Activated T-helper 17 cell treated with anti-CD3 and anti-CD28 coated beads, Interleukin-2, amount 50 U/mL, for 72 hours (primary cell): ENCODE measurements at places on chromosomes 7 and 10. TPM values are rescaled to one million over a fixed set of nuclear protein-coding genes. Genes with fewer than 3 reads are reported as not detected.
A peak's percentile ranks its signal among the peaks of the same experiment; 100 is the strongest.

Gene ADCYAP1R1
- not detected for total RNA-seq

Gene OR13A1
- total RNA-seq, result not detected

Gene TRIL
- not detected for total RNA-seq

Gene AFAP1L2
- 1.1 TPM for total RNA-seq

Gene DGKB
- not detected for total RNA-seq

Gene GPR26
- not detected for total RNA-seq

Gene SLC35G1
- 6.6 TPM for total RNA-seq

Gene PEX1
- total RNA-seq, result 10.9 TPM

Gene SOSTDC1
- not detected for total RNA-seq

Gene OR2A5
- total RNA-seq, result not detected

Gene DAGLB
- total RNA-seq, result 15.0 TPM

Gene SFR1
- total RNA-seq, result 14.3 TPM

Gene SLC39A12
- not detected for total RNA-seq

DNA sequence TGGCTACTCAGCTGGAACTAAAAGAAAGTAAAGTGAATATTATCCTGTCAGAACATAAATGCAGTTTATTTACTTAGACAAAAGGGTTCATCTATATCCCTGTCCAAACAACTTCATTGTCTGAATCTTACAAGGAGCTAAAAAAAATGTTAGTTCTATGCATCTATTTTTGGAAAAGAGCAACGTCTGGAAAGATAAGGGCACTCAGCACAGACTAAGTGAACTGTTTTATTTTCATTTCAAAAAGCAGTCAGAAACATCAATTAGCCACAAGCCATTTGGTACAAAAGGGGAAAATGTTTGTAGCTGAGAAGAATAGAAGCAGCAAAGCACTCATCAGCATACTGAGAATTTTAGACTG is 245.5 kb downstream of the FOXP2 start:
- no peak for ATAC-seq

- ATAC-seq, result no peak
These were observed 23.6 kb downstream of the TSPAN15 start for GRCh38 chr10:69474742-69475432.

GRCh38 chr7:151993977-151994676 is 31.3 kb upstream of the GALNT11 start:
- ATAC-seq, result peak; percentile 90

DNA sequence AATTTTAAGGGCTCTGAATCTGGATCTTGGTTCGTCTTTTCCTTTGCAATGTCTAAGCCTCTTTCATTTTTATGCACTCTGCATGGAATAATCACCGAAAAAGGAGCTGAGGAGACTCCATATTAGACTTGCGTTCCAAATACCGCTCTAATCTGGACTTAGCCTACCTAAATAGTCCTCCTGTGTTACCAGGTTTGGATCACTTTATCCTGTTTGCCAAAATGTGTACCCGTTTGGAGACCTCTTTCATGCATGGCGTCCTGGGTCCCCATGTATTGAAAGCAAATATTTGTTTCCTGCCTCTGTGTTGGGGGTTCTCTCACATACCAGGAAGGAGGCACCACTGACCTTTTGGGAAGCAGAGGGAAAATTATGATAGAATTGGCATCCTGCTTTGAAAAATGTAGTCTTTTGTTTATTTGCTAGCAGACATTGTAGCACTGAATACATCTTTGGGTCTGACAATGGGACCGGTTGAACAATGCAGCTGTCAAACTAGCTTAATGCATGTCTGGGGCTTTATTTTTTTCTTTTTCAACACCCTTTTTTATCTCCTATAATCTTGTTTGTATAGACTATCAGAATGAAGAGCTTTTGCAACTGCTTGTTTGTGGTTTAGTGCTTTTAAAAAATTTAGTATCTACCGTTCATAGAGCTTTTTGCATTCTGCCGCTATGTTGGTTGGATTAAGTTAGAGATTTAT is 11.8 kb upstream of the CELF2 start:
- no peak for ATAC-seq

DNA sequence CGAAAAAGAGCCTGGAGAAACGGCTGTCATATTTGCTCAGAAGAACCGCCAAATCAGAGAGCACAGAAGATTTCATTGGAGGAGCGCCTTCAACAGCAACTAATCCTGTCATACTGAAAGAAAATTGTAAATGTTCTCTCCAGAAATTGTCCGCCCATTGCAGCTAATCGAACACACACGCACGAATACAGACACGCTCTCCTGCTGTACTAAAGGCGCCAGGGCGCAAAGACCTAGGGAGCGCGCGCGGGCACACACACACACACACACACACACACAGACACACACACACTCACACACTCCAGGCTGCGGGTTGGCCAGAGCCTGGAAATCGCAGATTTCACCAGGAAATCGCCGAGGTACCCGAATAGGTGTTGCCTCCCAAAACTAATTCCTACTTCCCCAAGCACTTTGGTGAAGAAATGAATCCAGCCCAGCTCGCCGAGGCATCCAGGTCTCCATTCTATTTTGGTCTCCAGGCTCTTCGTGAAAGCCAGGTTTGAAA is at the start of gene CHRM2:
TSS of gene CHRM2 (plus strand) at position 157 of the 505 bp plus-strand sequence. CDS start 146,214 bp downstream, outside the sequence.
- ATAC-seq, result no peak

- no peak for ATAC-seq
These were observed 39.0 kb downstream of the SCIN start for GRCh38 chr7:12609561-12609960.

DNA sequence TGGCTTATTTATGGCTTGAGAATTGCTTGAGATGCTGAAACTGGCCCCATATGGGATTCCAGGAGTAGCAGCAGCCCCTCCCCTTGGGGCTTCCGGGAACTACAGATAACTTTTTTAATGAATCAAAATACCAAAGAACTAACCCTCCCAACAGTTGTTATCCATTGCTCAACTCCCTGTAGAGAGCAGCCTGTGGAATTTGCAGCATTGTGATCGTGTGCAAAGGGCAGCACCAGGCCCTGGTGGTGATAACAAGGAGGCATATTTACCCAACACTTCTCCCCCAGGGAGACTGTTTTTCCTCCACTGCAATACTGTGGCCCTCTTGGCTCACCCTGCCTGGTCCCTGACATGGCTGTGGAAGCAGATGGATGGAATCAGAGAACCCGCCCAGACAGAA is 196.2 kb downstream of the PLXNA4 start:
- no peak for ATAC-seq

DNA sequence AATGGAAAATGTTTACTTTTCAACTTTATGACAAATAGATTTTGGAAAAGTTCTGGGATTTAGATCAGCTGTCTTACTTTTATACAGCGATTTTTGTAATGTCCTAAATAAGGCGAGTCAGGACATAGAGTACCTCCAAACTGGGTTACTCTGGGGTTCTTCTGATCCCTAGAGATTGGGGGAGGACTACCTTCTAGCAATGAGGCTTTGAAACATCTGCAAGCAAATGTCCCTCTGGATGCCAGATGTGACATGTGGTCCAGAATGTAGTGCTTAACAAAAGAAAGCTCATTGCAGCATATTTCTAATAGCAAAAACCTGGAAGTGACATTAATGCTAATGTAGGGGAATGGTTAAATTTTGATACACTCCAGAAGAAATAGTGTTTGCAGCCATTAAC is 36.1 kb downstream of the ABRAXAS2 start:
- ATAC-seq, result no peak

GRCh38 chr10:98795467-98795866 is 348.7 kb upstream of the HPS1 start:
- no peak for ATAC-seq

GRCh38 chr7:30776971-30777370 is 5.8 kb downstream of the MINDY4 start:
- ATAC-seq, result no peak

GRCh38 chr7:42227541-42227935 is 9.5 kb downstream of the GLI3 start:
- ATAC-seq, result peak; percentile 63

DNA sequence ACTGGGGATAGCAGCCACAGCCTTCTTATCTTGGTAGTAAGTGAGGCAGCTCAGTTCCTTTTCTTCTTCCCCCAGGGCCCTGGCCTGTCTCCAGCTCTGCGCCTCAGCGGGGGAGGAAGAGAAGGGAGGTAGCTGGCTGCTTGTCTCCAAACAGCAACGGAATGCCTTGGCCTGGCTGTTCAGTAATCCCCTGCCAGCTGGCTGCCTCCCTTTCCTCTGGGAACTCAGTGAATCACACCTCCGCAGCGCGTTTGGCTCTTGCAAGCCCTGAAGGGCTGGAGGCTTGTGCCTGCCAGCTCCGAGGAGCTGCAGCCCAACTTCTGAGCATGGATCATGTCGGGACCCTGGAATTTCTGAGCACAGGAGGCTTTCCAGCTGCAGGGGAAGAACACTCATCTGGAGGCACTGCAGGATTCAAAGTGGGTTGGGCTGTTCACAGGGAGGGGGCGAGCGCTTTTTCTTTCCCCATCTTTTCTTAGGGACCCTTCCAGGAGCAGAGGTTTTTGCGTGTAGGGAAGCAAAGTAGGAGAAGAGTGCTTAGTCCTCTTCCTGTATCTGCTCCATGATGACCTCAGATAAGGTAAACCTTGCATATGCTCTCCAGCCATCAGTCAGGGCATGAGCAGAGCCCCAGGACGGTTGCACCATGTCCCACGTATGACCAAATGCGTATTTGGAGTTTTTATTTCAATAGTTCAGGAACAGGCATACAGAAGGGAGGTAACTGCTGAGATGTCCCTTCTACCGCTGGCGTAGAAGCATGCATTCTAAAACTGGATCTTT is 253.2 kb upstream of the INHBA start:
- ATAC-seq, result no peak

DNA sequence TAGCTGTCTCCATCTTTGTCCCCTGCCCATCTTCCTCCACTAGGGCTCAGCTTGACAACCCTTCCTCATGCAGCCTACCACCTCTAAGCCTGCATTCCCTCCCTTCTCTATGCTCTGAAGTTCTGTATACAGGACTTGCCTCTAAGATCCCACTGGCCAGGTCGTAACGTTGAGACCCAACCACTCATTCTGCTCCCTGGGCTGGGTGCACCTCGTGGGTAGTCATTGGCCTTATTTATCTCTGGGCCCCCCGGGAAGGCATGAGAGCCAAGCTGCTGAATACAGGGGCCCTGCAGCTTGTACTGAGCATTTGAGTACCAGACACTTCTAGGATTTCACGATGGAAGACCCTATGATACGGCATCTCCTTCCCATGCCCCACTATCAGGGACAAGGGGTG is 31.2 kb downstream of the MYL10 start:
- ATAC-seq, result no peak

DNA sequence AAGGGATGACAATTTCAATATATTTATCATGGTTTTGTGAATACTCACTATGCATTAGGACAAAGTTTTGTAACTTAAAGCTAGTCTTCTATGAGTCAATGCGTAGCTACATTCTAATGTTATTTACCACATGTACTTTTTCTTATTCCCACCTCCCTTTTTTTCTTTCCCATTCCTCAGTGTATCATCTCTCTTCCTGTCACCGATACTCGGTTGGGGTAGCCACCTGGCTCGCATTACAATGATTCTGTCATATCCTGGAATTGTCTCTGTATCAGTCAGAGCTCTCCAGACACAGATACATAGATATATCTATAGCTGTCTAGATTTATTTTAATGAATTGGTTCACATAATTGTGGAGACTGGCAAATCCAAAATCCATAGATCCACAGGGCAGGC is 9.8 kb upstream of the RALA start:
- no peak for ATAC-seq

- ATAC-seq, result no peak
These were observed 5.9 kb downstream of the PPP1R17 start for GRCh38 chr7:31692871-31693270.

- ATAC-seq, result peak; percentile 31
These were observed 29.0 kb downstream of the GSTO2 start for GRCh38 chr10:104297697-104298660.

- ATAC-seq, result peak; percentile 73
These were observed 143.2 kb upstream of the RET start for GRCh38 chr10:42933448-42934340.

DNA sequence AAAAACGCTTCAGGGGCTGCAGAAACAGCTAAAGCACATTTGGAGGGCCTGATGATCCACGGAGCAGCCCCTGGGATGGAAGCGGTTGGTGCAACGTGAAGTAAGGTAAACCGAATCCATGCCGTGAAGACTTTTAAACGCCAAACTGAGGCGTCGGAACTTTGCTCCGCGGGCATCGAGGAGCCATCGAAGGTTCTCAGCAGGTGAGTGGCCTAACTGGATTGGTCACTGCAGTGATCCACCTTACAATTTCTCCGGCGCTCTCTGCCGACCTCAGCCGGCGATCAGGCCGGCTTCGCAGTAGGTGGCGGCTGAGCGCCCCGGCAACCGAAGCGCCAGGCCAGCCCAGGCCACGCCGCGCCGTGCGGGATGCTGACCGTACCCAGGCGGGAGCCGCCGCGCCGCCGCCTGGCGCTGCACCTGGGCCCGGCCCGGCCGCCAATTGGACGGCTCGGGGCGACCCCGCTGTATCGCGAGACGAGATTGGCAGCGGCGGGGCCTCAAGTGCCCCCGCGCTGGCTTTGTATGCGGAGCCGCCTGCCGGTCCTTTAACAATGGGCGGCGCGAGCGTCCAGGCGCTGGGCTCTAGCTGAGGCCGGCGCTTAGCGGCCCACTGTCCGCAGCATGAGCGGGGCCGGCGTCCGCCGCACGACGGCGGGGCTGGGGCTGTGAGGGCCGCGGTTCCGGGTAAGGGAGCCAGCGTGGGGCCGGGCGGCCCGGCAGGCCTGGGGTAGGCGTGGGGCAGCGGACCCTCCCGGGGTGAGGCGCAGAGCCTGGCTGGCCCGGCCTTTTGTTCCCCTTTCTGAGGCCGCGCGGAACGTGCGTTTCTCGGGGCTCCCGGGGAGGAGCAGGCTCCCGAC is at the start of gene CCNJ:
TSS of gene CCNJ (plus strand) at position 551 of the 860 bp plus-strand sequence. CDS start 811 bp downstream, outside the sequence.
- peak; percentile 92 for ATAC-seq

- ATAC-seq, result no peak
These were observed 103.5 kb upstream of the FERD3L start for GRCh38 chr7:19248681-19249080.

GRCh38 chr7:106693677-106694353 is 32.9 kb upstream of the CCDC71L start:
- ATAC-seq, result peak; percentile 28

GRCh38 chr7:74220229-74220628 is 10.4 kb downstream of the LAT2 start:
- no peak for ATAC-seq

DNA sequence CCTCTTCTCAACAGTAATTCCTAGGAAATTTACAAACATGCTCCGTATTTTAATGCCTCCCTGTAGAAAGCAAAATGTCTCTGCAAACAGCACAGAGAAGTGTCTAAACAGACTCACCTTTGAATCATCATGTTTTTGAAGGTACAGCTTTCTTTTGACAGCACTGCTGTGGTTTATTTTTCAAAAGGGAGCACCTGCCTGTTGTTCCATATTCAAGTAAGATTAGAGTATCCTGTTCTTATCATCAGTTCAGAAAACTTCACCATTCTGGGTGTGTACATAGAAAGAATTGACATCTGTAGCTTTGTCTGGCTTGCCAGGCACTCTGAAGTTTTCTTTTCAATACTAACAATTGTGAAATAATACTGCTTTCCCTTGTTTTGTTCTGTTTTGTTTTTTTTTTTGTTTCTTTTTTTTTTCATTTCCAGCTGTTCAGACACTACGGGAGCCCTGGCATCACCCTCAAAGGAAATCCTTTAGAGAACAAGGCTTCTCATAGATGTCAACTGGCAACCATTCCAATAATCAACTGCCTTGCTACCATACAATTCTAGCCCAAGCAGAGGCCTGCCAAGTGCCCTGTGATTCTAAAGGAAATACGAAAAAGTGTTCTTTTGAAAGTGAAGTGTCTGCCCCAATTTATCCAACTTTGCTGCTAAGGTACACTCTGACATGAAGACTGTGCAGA is 275.9 kb downstream of the PRPF18 start:
- no peak for ATAC-seq
